Smooth muscle cell of the coronary artery (primary cell): ENCODE measurements at places on chromosomes 5 and 9. TPM values are rescaled to one million over a fixed set of nuclear protein-coding genes. Genes with fewer than 3 reads are reported as not detected.

The PROB1 gene
- 0.35 and 0.38 TPM in 2 replicates for total RNA-seq

The F2RL1 gene
- 22.8 and 26.8 TPM in 2 replicates for total RNA-seq

The SPRY4 gene
- 2.6 and 10.7 TPM in 2 replicates for total RNA-seq

The ZDHHC11B gene
- 0.12 TPM in 1 of 2 replicates, not detected in the other for total RNA-seq

The STARD4 gene
- 35.0 and 46.0 TPM in 2 replicates for total RNA-seq

The CARD9 gene
- total RNA-seq = 0.53 and 0.59 TPM in 2 replicates

The PCDHB13 gene
- 0.59 and 0.75 TPM in 2 replicates for total RNA-seq

The USP20 gene
- total RNA-seq = 8.3 and 20.1 TPM in 2 replicates

The TDRD7 gene
- total RNA-seq = 4.4 and 5.8 TPM in 2 replicates

The RASEF gene
- total RNA-seq = 0.30 and 0.70 TPM in 2 replicates

The ANKRA2 gene
- total RNA-seq = 14.5 and 17.0 TPM in 2 replicates

The IL13 gene
- not detected in 2 replicates for total RNA-seq

The ASPN gene
- 12.5 and 13.0 TPM in 2 replicates for total RNA-seq

The IFNE gene
- total RNA-seq = 2.2 and 4.4 TPM in 2 replicates

The PHF24 gene
- under 0.01 TPM in 2 replicates for total RNA-seq

The CEP72 gene
- total RNA-seq = 0.82 and 1.7 TPM in 2 replicates

The PCDHGA9 gene
- 1.7 and 2.8 TPM in 2 replicates for total RNA-seq
